ENCODE measurements at places on chromosomes 3 and 15.

- no peak for DNase-seq
Observed at GRCh38 chr15:99863550-99864198, 130.4 kb upstream of the LYSMD4 start.

- no peak for DNase-seq
Observed at GRCh38 chr3:171028025-171028778, 1.7 kb upstream of the SLC2A2 start.

DNA sequence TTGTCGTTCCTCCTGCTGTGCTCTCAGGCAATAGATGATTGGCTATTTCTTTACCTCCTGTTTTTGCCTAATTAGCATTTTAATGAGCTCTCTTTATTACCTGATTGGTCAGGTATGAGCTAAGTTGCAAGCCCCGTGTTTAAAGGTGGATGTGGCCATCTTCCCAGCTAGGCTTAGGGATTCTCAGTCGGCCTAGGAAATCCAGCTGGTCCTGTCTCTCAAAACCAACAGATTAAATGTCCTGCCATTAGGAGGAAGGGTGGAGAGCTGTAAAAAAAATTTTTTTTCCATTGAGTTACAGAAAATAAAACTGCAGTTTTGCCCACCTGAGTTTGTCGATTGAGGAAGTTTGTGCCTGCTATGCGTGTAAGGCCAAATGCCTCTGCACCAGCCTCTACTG lies 5.4 kb upstream of the ACSBG1 start:
- DNase-seq = no peak

DNA sequence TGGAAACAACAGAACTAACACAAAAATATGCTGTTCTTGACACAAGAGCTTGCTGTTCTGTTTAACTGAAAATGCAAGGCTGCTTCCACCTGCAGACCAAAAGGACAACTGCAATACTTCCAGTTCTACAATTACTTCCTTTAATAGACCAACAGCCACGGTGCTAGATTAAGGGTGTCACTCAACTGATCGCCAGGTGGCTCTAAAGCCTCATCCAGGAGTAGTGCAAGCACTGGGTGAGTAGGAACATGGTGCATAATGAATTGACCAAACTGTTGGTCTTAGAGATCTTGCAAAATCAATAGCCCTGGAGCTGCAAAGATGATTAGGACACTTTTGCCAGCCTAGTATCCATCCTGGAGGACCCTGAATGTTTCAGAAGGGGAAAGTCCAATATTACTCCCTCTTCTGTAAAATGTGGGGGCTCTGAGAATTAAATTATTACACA lies 3.6 kb upstream of the CLDN16 start:
- no peak for DNase-seq

DNA sequence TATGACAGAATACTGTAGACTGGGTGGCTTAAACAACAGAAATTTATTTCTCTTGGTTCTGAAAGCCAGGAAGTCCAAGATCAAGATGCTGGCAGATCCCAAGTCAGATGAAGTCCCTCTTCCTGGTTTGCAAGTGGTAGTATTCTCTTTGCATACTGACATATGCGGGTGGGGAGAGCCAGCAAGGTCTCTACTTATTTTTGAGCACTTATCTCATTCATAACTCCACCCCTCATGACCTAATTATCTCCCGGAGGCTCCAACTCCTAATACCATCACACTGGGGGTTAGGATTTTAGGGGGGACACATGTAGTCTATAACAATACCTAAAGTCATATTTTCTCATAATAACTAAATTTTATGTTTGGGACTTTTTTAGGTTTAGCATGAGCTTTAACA lies 65.3 kb downstream of the BLM start:
- DNase-seq = no peak

DNA sequence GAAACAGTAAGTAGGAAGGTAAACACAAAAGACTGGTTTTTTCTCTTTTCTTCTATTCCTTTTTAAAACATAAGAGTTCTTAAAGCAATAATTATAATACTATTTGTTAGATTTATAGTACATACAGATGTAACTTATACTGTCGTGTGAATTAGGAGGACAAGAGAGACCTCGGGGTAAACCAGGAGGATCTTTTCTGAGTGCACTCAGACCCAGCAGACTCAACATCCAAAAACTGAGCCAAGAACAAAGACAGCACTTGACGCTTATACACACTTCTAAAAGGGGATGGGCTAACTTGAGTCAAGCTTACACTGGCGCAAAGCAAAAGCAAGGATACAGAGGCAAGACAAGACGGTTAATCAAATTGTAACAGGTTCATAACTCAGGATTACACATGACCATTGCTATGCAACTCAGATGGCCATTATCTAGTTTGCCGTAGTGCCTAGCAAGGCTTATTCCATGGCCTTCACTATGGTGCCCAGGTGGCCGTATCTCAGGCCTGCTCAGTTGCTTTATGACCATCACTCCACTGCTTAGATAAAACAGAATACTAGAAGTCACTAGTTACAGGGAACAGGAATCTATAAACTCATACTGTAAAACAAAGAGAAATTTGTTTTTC lies 18.6 kb downstream of the MTHFS start:
- DNase-seq = no peak

DNA sequence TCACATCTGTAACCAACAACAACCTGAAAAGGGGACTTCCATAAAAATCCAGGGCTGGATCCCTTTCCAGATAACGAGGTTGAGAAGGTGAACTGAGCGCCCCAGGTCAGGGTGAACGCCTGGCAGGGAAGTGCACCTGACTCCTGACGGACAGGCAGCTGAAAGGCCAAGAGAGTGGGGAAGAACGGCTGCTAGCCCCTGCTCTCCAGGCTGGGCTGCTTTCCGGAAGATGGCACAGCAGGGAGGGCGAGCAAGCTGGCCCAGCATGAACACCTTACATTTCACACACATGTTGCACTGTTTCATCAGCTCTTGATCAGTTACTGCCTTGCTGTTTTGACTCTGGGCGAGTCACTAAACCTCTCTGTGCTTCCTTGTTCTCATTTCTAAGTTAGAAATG lies 127.2 kb upstream of the IQSEC1 start:
- DNase-seq = no peak

GRCh38 chr3:150543128-150543527 lies 3.2 kb downstream of the SERP1 start:
- no peak for DNase-seq

GRCh38 chr15:35880896-35881295 lies 334.9 kb upstream of the DPH6 start:
- DNase-seq = no peak

GRCh38 chr3:10554746-10555145 lies 49.4 kb upstream of the ATP2B2 start:
- no peak for DNase-seq

GRCh38 chr15:62171882-62172281 lies 6.8 kb upstream of the C2CD4B start:
- DNase-seq = no peak

- no peak for DNase-seq
Observed at GRCh38 chr3:32220006-32220405, 18.5 kb upstream of the CMTM8 start.

DNA sequence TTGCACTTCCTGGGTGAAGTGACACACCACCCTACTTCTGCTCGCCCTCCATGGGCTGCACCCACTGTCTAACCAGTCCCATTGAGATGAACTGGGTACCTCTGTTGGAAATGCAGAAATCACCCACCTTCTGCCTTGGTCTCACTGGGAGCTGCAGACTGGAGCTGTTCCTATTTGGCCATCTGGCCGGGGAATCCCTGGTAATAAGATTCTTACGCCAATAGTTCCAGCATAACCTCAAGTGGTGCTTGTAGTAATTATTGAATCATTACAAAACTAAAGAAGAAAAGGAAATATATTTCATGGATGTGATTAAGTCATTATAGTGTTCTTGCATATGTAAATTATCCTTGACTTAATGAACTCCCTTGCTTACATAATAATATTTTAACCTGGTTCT lies 841.9 kb downstream of the CADM2 start:
- DNase-seq = no peak

GRCh38 chr15:66844747-66845145 lies 142.7 kb downstream of the SMAD6 start:
- no peak for DNase-seq

GRCh38 chr3:46881596-46882376 lies 4.3 kb downstream of the PTH1R start:
- no peak for DNase-seq

- no peak for DNase-seq
Observed at GRCh38 chr3:12420393-12420792, 63.9 kb upstream of the TSEN2 start.

- DNase-seq = no peak
Observed at GRCh38 chr3:10981031-10981430, 11.5 kb upstream of the SLC6A1 start.

GRCh38 chr3:173622166-173622565 lies 224.6 kb downstream of the NLGN1 start:
- no peak for DNase-seq

GRCh38 chr3:12571986-12572385 lies 15.1 kb downstream of the MKRN2 start:
- DNase-seq = no peak

GRCh38 chr3:128410669-128411573 lies 55.8 kb downstream of the DNAJB8 start:
- DNase-seq = no peak

- DNase-seq = no peak
Observed at GRCh38 chr15:52379395-52380106, 83.9 kb upstream of the MYO5C start.

GRCh38 chr15:24856397-24857390 lies 98.1 kb upstream of the SNRPN start:
- no peak for DNase-seq

DNA sequence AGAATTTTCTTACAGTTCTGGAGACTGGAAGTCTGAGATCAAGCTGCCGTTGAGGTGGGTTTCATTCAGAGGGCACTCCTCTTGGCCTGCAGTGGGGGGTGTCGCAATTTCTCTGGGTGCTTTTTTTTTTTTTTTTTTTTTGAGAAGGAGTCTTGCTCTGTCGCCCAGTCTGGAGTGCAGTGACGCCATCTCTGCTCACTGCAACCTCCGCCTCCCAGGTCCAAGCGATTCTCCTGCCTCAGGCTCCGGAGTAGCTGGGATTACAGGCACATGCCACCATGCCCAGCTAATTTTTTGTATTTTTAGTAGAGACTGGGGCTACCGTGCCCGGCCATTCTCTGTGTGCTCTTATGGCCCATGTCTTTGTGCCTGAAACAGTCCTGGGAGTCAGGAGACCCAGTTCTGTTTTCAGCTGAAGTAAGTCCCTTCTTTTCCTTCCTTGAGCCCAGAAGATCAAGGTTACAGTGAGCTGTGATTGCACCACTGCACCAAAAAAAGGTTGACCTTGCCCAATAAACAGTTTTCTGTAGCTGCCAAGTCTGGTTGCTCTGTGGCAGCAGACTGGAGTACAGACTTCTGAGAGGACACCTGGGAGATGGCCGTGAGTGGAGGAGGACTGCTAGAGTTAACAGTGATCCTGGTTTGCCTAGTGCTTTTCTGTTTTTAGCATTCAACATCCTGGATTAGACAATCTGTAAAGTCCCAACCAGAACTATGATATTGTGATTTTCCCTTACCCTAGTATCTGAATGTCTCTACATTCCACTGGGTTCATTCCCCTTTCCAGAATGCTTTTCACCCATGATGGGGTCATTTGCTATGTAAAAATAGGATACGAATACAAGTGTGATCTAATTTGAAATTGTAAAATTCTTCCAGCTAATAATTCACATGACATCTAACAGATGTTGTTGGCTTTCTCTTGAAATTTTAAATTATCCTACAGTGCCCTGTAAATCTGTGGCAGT lies 76.6 kb upstream of the RNF7 start:
- no peak for DNase-seq

DNA sequence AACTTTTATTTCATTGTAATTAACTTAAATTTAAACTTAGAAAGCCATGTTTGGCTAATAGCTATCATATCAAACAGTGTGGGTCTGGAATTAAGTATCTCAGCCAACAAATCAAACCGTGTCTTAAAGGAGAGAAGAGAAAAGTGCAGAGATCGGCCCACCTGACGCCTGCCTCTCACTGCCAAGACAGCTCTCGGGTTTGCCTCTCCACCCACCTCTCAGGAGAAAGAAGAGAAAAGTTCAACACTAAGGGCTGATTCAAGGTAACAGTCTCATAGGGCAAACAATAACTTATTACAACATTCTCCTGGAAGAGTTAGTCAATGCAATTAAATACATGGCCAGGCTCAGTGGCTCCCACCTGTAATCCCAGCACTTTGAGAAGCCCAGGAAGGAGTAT lies 64.8 kb upstream of the PRR20G start:
- DNase-seq = no peak

GRCh38 chr15:58357529-58358476 lies 74.0 kb upstream of the LIPC start:
- no peak for DNase-seq

- DNase-seq = no peak
Observed at GRCh38 chr3:81886081-81886480, 124.6 kb upstream of the GBE1 start.

GRCh38 chr15:50353251-50353974 lies 1.6 kb downstream of the GABPB1 start:
- DNase-seq = no peak

DNA sequence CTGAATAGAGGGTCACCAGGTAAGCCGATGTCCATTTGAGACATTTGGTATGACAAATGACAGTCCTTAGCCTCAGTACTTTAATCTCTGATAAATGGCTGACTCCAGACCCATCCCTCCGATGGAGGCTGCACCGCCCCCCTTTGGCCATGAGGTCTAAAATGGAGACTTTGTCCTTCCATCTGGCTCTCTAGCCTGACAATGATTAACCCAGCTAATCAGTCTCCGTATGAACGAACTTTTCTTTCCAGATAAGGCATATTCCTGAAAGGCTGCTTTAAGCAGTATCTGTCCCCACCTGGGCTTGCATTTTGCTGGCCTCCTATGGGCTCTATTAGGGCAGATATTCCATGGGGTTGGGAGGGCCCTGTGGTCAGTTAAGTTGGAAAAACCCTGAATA lies 10.8 kb upstream of the MYZAP start:
- DNase-seq = no peak

DNA sequence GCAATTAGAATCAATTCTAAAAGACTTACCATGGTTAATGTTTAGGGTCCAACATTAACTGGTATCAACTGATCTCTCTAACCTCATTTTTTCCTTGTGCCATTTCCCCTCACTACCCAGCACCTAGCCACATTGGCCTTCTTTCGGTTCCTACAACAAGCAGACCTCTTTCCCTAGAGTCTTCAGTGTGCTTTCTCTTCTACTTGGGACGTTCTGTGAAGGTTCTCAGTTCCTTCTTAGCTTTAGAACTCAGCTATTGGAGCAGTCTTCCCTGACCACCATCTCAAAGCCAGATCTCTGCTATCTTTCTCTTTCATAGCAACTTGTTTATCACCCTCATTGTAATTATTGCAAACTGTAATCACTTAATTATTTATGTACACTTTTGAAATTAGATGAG lies 31.5 kb upstream of the MINDY4B start:
- DNase-seq = no peak

DNA sequence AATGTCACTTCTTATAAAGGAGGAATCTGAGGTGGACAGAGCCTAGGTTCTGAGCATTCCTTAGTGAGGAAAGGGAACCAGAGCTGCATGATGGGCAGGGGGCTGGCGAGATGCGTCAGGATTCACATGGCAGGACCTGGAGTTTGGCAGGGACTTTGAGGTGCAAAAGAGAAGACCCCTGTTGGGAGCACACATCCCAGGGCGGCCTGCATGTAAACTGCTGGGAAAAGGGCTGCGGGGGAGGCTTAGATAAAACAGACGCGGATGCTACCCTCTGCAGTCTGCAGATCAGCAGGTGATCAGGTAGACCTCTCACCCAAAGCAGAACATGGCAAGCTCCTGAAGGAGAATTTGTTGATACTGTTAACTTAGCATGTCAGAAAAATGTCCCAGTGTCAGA lies 168.4 kb downstream of the VGLL4 start:
- no peak for DNase-seq
